Placental epithelial cell (primary cell): ENCODE measurements at places on chromosomes 5 and 9. TPM values are rescaled to one million over a fixed set of nuclear protein-coding genes. Genes with fewer than 3 reads are reported as not detected.

The SLCO6A1 gene
- not detected in 2 replicates for total RNA-seq

The SLC6A3 gene
- total RNA-seq, result not detected in 2 replicates

The FOXI1 gene
- not detected in 2 replicates for total RNA-seq

The PCDHGA8 gene
- 1.2 and 3.5 TPM in 2 replicates for total RNA-seq

The GPSM1 gene
- 23.6 and 29.0 TPM in 2 replicates for total RNA-seq

The RXRA gene
- total RNA-seq, result 28.7 and 34.5 TPM in 2 replicates

The PCDHA11 gene
- under 0.01 and 0.11 TPM in 2 replicates for total RNA-seq

The CCNO gene
- total RNA-seq, result 0.33 TPM in 1 of 2 replicates, not detected in the other

The CTSV gene
- total RNA-seq, result 10.2 and 15.0 TPM in 2 replicates

The PCDHGC4 gene
- total RNA-seq, result 0.54 and 2.4 TPM in 2 replicates

The SHC3 gene
- total RNA-seq, result 0.43 and 0.79 TPM in 2 replicates

The ADAMTS12 gene
- 3.9 and 8.2 TPM in 2 replicates for total RNA-seq

The PIP5K1B gene
- total RNA-seq, result 0.33 and 0.39 TPM in 2 replicates

The PHYHD1 gene
- total RNA-seq, result 6.2 and 33.4 TPM in 2 replicates

The AK8 gene
- total RNA-seq, result 0.22 and 0.79 TPM in 2 replicates

The RNF145 gene
- total RNA-seq, result 54.7 and 73.0 TPM in 2 replicates

The CER1 gene
- not detected in 2 replicates for total RNA-seq

The PCDHGB6 gene
- 2.3 and 3.1 TPM in 2 replicates for total RNA-seq

The CKS2 gene
- 48.7 and 64.0 TPM in 2 replicates for total RNA-seq

The ARL14EPL gene
- not detected in 2 replicates for total RNA-seq

The NIPAL4 gene
- total RNA-seq, result not detected in 2 replicates

The TAF11L6 gene
- total RNA-seq, result not detected in 2 replicates

The PDLIM4 gene
- total RNA-seq, result 39.3 and 132 TPM in 2 replicates

The TLR4 gene
- 0.39 and 0.43 TPM in 2 replicates for total RNA-seq

The DDX4 gene
- total RNA-seq, result not detected in 2 replicates

The IL5 gene
- not detected in 2 replicates for total RNA-seq

The SPATA31A3 gene
- total RNA-seq, result not detected in 2 replicates

The SMC2 gene
- total RNA-seq, result 11.4 and 12.7 TPM in 2 replicates

The TBC1D13 gene
- total RNA-seq, result 19.6 and 25.6 TPM in 2 replicates

The TOPORS gene
- 21.2 and 25.1 TPM in 2 replicates for total RNA-seq

The SPINK4 gene
- total RNA-seq, result not detected in 2 replicates

The SH3GL2 gene
- not detected in 2 replicates for total RNA-seq

The PRUNE2 gene
- total RNA-seq, result 4.7 and 12.6 TPM in 2 replicates

The ENTPD8 gene
- total RNA-seq, result not detected in 2 replicates

The NEURL1B gene
- 0.79 and 0.98 TPM in 2 replicates for total RNA-seq

The TPM2 gene
- 87.9 and 98.7 TPM in 2 replicates for total RNA-seq
